Ureter (tissue), 1 donor: ENCODE measurements at places on chromosomes 3 and 15. TPM values are rescaled to one million over a fixed set of nuclear protein-coding genes. Genes with fewer than 3 reads are reported as not detected.

GRCh38 chr3:97350971-97351370 is 413.6 kb upstream of the ARL6 start:
- DNase-seq, result no peak

DNA sequence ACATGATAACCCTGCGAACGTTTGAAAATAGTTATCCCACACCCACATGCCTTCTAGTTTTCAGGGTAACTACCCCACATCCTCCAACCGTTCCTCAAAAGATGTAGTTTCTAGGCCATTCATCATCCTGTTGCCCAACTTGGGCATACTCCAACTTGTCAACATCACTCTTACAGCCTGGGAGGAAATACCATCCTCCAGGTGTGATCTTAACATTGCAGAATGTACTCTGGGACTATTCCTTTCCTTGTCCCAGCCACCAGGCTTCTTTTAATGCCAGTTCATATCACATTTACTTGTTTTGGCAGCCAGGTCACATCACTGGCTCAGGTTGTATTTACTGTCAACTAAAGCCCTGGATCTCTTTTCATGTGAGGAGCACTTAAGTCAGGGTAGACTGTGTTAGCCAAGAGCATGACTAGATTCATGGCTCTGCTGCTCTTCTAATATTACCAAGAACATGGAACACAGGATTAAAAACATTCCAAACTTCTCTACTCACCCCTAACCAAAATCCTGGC is 4.0 kb upstream of the DENND6A start:
- no peak for DNase-seq

DNA sequence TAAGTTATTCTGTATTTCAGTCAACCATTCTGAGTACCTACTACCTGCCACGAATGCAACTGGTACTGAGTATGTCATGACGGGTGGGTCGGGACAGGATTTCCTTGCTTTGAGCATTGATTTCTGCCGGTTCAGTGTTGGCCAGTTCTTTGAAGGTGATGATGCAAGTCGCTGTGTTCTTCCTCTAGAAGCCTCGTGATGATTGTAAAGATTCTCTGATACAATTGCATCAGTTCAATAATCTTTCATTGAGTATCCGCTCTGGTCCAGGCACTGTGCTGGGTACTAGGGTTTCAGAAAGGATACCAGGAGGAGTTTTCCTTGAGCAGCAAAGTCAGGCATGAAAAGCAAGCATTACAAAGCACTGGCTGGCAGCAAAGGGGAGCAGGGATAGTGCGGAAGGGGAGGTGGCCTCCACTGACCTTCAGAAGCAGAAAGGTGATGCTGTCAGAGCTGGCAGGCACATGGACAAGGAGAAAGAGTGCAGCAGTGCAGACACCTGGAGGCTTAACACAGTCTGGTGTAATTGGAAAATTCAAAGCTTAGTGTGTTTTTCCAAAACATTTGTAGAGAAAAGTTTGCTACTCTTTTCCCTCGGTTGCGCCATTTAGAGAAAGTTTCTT is 100.1 kb downstream of the RPL39L start:
- DNase-seq, result no peak

- no peak for DNase-seq
Observed at GRCh38 chr3:132504375-132504933, 87.2 kb downstream of the DNAJC13 start.

DNA sequence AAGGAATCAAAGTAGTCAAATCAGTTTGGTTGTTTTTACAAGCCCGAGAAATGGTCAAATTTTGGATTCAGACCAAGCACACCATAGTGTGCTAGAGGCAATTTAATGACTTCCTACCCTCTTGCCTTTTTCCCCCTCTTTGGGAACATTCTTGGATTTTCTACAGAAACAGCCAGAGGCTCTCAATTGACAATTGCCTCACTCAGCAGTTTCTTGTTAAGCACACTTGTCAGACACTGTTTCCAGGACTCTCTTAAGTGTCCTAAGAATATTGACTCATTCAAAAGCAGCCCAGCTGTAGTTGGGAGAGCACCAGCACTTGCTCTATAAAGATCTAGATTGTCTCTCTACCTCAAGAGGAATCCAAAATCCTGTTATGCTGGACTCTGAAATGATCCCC is 1.5 kb upstream of the SLC35G2 start:
- DNase-seq, result no peak

HEG1 gene
- 78.3 TPM for total RNA-seq

ZNF774 gene
- total RNA-seq, result 8.9 TPM

ACSBG1 gene
- 1.6 TPM for total RNA-seq

HTR3E gene
- not detected for total RNA-seq
